ENCODE measurements at places on chromosomes 1 and 21. TPM values are rescaled to one million over a fixed set of nuclear protein-coding genes. Genes with fewer than 3 reads are reported as not detected.

- DNase-seq: no peak
These were observed 50.2 kb upstream of the IGSF5 start for GRCh38 chr21:39694750-39695149.

GRCh38 chr1:157969697-157970485 lies 23.6 kb upstream of the KIRREL1 start:
- DNase-seq: no peak

RXFP4 gene
- total RNA-seq: not detected

SGIP1 gene
- total RNA-seq: not detected

- DNase-seq: no peak
These were observed 29.8 kb downstream of the UCK2 start for GRCh38 chr1:165857046-165857801.

- DNase-seq: no peak
These were observed 33.1 kb upstream of the EXOSC10 start for GRCh38 chr1:11132563-11133293.

GRCh38 chr1:14773396-14774025 lies 175.0 kb downstream of the KAZN start:
- no peak for DNase-seq

DNA sequence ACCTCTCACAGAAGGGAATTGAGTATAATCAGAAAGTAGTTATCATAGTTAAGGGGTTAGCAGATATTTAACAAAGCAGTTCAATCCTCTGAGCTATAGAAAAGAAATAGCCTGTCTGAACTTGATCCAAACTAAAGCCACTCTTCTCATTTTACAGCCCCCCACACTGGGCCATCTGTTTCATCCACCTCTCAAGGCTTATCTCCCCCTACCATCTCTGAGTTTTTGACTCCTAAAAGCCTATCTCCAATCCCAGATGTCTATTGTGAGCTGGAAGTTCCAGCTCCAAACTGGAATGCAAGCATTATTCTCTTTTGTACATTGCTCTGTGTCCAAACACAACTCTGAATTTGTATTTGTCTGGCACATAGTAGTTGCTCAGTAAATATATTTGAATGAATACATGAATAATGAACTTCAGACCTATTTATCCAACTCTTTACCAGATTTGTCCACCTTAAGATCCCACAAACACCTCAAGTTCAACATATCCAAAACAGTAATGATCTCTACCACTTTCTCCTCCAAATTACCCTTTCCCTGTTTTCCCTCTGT lies 98.1 kb downstream of the PLPP3 start:
- DNase-seq: no peak

GRCh38 chr1:4599521-4599920 lies 54.9 kb upstream of the AJAP1 start:
- DNase-seq: no peak

GRCh38 chr1:107181253-107181969 lies 40.6 kb downstream of the NTNG1 start:
- DNase-seq: no peak

GRCh38 chr21:16872616-16873015 lies 640.2 kb upstream of the CXADR start:
- no peak for DNase-seq

DNA sequence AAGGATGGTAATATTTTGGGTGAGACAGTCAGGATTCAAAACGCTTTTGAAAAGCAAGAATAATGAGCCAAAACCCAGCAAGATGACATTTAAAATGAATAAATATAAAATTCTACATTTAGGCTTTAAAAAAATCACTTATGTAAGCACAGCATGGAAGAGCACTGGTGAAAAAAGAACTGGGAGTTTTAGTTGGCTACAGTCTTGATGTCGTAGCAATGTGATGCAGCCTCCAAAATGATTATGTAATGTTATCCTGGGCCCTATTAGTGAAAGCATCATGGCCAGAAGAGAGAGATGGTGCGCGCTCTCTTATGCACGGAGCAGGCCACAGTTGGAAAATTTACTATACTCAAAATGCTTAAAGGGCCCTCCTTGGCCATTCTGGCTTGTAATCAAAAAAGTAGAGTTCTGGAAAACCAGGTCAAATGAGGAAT lies 5.1 kb downstream of the KCNJ9 start:
- DNase-seq: no peak

Measured in activated B cell treated with CpG ODN at 0.5 μM for 24 hours (primary cell).